Activated CD8-positive, alpha-beta T cell treated with anti-CD3 and anti-CD28 coated beads for 36 hours (primary cell): ENCODE measurements at places on chromosomes 16 and 17. TPM values are rescaled to one million over a fixed set of nuclear protein-coding genes. Genes with fewer than 3 reads are reported as not detected.

TTYH2 gene
- 4.9 TPM for total RNA-seq

TEKT5 gene
- 0.43 TPM for total RNA-seq

AKTIP gene
- 24.7 TPM for total RNA-seq

SPATA22 gene
- not detected for total RNA-seq

TAT gene
- total RNA-seq, result not detected

HOXB2 gene
- total RNA-seq, result 12.6 TPM

MSI2 gene
- 61.7 TPM for total RNA-seq

SUZ12 gene
- 64.2 TPM for total RNA-seq

CCL5 gene
- 158 TPM for total RNA-seq

HMOX2 gene
- total RNA-seq, result 64.7 TPM

GRCh38 chr16:60642956-60643355 lies 1393.3 kb downstream of the CDH8 start:
- no peak for DNase-seq

DNA sequence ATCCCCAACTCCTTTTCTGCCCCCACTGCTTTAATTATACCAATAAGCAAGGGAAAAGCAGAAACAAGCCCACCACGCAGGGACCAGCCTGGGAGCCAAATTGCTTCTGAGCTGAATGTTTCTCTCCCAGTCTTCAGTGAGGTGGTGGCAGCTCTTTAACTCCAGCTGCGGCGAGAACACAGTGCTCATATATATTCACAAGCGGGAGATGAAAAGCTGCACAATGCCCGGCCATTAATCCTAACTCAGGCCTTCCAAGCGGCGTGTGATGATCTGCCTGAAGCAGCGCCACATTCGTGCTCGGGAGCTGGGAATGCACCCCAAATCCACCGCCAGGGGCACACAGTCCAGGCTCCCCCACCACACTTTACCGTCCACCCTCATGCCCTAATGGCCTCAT lies 203.7 kb upstream of the SDK2 start:
- DNase-seq, result no peak

DNA sequence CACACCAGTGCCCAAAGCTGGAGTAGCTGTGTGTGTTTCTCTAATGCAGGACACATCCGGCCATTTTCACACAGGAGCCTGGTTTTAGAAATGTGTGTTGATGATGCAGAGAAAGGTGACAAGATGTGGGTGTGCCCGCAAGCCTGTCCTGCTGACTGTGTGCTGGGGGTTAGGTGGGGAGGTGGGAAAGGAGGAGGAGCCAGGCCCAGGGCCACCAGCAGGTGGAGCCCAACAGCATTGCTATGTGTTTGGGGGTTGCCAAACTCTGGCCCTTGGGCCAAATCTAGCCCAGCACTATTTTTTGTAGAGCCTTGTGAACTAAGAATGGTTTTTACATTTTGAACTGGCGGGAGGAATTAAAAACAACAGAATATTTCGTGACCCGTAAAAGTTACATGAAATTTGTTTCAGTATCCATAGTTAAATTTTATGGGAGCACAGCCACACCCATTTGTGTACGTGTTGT lies 61.7 kb upstream of the LGALS9 start:
- DNase-seq, result peak; percentile 87

DNA sequence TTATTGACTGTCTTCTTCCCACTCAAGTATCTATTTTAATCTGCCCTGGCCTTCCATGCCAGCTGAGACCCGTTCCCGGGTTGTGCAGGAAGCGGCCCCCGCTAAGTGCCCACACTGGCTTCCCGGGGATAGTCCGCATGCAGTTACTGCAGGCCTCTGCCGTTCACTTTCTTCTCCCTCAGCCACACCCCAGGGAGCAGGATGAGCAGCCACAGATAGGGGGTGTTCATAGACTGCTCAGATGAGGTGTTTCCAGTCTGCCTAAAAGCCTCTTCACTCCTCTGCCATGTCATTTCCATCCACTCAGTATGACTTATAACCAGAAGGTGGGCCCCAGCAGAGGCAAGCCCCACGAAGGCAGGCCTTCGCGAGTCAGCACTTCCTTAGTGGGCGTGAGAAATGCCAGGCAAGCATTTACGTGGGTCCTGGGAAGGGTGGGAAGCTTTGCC lies 7.7 kb downstream of the MED9 start:
- peak; percentile 78 for DNase-seq

DNA sequence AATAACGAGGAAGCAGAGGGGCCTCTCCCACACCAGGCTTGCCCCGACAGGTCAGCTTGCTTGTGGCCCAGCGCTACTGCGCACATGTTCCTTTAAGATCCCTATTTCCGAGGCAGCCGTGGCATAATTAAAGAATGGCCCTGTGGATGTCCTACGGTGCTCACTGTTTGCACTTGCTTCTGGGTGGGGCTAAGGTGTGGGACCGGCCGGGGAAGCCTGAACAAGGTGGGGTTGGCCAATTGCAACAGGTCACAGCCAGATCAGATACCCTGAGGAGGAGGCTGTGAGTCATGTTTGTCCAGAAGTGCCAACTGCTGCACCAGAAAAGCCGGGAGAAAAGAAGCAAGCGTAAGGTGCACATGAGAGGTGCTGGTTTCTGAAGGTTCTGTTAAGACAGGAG lies 158.5 kb upstream of the CACNG5 start:
- DNase-seq, result no peak

GRCh38 chr17:9079461-9080103 lies 58.3 kb downstream of the NTN1 start:
- DNase-seq, result peak; percentile 28

- no peak for DNase-seq
These were observed 256.6 kb downstream of the CPPED1 start for GRCh38 chr16:12546918-12547607.

- no peak for DNase-seq
These were observed 156.9 kb upstream of the CES5A start for GRCh38 chr16:56032072-56032471.

- DNase-seq, result no peak
These were observed 141.2 kb downstream of the USP31 start for GRCh38 chr16:23008041-23008440.

DNA sequence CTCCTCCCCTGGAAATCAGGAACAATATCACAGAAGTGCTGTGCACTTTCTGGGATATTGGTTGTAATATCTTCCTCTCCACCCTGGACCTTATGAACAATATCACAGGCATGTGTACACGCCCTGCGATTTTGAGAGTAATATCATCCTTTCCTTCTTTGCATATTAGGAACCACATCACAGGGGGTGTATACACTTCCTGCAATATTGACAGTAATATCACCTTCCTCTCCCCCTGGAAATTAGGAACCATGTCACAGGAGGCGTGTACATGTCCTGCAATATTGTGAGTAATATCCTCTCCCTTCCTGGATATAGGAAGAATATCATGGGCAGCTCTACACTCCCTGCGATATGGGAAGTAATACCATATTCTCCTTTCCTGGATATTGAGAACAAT lies 14.2 kb upstream of the TEKT5 start:
- no peak for DNase-seq

GRCh38 chr17:80354336-80354735 lies 60.6 kb upstream of the ENDOV start:
- DNase-seq, result no peak

DNA sequence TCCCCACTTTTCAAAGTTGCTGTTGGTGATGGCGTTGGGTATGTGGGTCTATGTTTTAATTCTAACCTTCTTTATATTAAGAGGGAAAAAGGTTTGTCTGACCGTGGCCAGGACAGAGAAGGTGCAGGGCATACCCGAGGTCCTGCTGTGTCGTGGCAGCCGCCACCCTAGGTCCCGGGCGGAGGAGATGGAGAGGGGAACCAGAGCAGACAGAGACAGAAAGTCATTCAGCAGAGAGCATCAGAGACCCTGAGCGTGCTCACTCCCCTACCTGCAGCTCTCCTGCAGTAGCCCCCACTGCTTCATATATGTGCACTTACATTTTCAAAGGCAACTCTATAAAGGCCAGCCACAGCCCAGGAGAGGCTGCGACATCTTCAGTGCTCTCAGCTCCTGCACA lies 327.2 kb upstream of the TNRC6C start:
- DNase-seq, result no peak

- no peak for DNase-seq
These were observed 35.7 kb downstream of the PECAM1 start for GRCh38 chr17:64354824-64355535.

DNA sequence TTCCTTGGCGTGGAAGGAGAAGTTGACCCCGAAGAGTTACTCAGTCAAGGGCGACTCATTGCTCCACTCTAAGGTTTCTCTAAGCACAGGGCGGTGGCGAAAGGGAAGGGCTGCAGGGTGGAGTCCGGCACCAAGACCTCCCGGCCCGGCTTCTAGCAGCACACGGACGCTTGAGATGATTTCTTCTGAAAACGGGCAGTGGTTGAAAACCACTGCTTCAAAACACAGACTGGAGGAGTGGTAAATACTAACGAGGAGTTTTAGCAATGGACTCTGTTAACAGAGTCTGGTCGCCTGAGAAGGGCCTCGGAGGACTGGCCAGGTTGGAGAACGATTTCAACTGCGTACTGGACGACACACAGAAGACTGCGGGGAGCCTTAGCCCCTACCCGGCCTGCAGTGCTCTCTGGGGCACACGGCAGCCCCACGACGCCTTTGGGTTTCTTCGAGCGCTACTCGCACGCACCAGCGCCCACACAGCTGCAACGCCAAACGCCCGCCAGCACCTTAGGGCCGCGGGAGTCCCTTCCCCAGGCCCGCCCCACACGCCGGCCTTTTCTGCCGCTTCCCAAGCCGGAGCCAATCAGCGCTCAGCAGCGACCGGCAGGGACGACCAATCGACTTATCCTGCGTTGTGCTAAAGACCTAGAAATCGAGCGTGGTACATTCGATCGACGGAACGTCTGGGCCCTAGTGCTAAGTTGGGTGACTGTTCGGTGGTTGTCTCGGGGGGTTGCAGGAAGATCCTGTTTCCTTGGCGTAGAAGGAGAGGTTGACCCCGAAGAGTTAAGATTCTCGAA lies 14.4 kb upstream of the CA4 start:
- DNase-seq, result peak; percentile 89

GRCh38 chr17:83061586-83061985 lies 17.8 kb upstream of the METRNL start:
- DNase-seq, result no peak

DNA sequence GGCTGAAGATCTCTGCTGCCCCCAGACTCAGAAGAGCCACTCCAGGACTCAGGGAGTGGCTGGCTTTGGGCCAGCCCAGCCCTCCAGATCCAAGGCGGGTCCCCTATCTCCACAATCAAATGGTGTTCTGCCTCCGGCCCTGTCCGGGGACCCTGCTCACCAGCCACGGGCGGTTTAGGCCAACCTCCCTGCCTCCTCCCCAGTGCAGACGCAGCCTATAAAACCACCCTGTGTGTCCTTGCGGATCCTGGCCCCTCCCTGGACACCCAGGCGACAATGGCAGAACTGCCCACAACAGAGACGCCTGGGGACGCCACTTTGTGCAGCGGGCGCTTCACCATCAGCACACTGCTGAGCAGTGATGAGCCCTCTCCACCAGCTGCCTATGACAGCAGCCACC lies at the start of gene SLC12A3:
TSS of gene SLC12A3 (plus strand) at position 248 of the 400 bp plus-strand sequence. CDS start at position 277, 29 bp downstream.
- DNase-seq, result no peak

- DNase-seq, result no peak
These were observed 1.4 kb downstream of the DDX42 start for GRCh38 chr17:63775420-63775819.

GRCh38 chr16:85569615-85570212 lies 43.4 kb upstream of the GSE1 start:
- peak; percentile 86 for DNase-seq

DNA sequence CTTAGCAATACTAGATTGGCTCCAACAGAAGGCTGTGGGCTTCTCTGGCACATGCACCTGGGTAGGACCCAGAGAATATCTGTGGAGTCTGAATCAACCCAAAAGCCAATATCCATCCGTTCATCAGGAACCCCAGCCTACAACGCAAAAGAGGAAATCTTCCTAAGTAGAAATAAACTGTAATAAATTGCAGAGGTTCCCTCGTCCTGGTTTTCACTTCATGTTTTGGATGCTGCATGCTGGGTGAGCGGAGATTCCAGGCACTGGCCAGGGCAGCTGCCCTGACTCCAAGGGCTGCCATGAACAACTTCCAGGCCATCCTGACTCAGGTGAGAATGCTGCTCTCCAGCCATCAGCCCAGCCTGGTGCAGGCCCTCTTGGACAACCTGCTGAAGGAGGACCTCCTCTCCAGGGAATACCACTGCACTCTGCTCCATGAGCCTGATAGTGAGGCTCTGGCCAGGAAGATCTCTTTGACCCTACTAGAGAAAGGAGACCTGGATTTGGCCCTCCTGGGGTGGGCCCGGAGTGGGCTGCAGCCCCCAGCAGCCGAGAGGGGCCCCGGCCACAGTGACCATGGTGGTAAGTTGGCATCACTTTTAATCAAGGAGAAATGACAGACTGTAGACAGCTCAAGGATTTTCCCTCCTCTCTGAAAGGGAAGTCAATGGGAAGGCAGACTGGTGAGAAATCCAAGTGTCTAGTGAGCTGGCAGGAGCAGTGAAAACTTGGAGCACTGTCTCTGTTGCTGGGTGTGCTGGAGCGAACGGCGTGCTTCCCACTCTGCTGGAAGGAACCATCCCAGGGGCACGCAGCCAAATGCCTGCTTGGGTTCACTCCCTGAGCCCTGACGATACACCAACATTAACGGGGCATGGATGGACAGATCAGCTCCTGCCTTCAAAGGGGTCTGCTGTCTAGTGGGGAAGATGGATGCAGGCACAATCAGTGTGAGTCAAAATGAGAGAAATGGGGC lies 10.7 kb upstream of the CIITA start:
- no peak for DNase-seq

GRCh38 chr16:74713325-74713724 lies 12.7 kb upstream of the MLKL start:
- DNase-seq, result no peak

DNA sequence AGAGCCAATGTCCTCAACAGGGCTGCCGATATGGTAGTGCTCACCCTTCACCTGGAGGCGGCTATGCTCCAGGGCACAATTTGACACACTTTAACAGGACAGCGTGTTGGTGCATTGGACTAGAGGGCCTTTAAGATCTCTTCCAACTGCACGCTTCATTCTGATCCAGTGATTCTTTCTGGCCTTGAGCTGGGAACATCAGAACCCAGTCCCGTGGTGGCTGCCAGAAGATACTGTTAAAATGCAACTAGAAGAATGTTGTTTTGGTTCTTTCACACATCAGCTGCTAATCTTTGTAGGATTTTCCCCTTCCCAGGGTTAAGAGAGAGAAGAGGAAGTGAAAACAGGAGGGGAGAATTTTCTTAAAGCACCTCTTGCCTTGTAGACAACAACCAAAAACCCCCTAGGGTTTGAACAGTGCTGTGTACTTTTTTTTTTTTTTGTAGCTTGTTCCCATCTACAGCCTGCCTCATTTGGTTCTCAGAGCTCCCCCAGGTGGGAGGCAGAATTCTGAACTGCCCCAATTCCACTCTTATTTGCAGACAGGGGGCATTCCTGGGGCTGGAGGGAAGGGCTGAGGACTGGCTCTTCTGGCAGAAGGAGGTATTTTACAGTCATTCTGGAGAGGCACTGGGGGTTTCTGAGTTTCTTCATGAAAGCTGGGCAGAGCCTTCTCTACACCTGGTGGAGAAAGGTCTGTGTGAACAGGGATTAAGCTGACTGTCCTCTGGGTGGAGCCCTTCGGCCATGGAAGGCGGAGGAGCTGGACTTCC lies 32.4 kb downstream of the SMARCE1 start:
- DNase-seq, result peak; percentile 58

- peak; percentile 18 for DNase-seq
These were observed 11.3 kb upstream of the ARL5C start for GRCh38 chr17:39177256-39177655.

- DNase-seq, result no peak
These were observed 13.5 kb upstream of the ITGB3 start for GRCh38 chr17:47239967-47240651.
